NCI-H526 (cell line): ENCODE measurements at places on chromosomes 1 and 21.

DNA sequence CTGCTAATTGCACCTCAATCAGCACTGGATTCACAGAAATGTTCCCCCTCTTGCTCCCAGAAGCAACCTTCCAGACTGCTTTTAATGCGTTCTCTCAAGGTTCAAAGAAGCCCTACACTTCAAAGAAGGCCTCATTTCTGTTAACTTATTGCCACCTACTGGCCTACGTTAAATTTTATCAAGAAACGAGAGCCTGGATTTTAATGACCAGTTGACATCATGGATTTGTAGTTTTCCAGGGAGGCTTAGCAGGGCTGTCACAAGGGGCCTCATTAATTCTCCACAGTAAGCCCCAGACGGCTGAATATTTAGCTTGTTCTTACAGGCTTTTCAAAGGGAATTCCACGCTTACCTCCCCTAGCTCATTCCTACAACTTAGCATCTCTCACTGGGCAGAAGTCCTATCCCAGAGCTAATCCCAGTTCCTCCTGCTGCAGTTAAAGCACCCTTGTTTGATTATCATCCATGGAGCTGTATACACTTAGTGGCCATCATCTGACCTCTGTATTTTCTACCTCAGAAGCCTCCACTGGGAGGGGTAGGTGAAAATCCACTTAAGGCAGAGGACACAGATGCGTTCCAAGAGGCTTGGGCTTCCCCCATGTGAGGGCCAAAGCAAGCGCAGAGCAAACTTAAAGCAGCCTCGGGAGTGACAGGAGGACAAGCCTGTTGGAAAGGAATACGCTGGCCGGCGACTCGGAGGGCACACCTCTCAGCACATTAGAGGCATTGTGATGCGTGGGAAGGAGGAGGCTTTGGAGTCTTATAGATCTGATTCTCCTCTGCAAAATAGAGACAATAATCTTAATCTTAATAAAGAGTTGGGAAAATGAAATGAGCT lies 32.2 kb upstream of the CYP4X1 start:
- DNase-seq: peak; percentile 29

DNA sequence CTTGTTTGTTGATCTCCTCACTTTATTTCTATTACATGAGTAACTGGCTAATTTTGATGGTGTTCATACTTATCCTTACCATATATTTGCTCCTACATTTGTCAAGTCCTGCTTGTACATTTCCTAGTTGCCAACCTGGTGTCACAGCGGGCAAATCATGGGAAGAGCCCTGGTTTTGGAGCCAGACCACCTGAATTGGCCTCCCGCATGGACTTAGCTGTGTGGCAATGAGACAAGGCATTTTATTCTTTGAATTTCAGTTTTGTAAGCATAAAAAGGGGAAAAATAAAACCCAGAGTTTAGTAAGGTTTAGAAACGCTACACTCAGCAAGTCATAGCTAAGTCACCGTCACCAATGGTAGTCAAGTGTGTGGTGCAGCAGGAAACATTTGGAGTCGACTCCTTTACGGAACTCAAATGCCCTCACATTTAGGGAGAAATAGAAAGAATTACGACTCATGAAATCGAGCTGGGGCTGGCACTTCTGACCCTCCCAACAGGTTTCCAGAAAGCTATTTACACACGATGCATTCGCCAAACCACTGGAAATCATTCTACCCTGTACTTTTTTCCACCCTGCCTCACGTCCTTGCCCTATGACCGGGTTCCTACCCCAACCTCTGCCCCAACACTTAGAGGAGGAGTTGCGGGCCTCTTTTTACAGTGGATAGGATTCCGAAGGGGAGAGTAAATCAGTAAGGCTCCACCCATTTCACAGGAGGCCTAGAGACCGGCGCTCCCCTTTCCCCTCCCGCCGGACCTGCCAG lies 492 bp upstream of the PGM1 start:
- DNase-seq: no peak

- DNase-seq: no peak
Observed at GRCh38 chr1:244876228-244876910, 12.0 kb upstream of the HNRNPU start.

DNA sequence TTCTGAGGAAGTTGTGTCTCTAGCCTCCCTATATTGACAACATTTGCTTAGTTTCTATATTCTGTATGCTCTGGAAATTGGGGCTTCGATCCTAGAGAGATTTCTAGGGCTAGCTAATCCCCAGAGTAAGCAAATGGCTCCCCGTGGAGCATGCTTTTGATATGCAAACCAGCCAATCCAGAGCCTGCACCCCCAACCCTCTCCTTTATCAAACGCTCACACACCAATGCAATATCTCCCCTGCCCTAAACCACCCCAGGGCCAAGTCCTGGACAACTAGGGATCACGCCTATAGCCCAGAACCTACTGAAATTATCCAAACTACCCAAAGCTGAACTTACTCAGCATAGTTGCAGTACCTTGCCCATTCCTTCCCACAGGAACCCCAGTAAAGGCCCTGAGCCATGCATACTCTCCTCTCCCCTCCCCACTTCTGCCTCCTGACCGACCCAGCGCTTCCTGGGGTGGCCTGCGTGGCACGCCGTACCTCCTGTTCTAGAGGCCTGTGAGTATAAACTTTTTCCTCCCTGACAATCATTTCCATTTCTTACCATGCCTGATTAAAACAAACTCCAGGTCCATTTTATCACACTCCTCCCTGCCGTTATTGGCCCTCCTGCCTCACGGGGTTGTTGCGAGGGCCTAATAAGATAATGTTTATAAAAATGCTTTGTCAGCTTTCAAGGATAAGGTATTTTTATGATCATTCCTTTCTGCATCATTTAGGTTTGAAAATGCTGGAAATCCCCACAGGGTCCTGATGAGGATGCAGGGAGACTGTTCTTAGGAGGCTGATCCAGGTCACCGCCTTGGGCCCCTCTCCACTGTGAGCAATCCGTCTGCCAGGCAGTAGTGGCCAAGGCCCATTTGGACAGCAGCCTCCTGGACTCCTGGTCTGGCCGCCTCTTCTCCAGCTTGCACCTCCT lies 102.7 kb downstream of the TENT5C start:
- DNase-seq: no peak

- no peak for DNase-seq
Observed at GRCh38 chr1:210467440-210468043, 138.8 kb downstream of the HHAT start.

DNA sequence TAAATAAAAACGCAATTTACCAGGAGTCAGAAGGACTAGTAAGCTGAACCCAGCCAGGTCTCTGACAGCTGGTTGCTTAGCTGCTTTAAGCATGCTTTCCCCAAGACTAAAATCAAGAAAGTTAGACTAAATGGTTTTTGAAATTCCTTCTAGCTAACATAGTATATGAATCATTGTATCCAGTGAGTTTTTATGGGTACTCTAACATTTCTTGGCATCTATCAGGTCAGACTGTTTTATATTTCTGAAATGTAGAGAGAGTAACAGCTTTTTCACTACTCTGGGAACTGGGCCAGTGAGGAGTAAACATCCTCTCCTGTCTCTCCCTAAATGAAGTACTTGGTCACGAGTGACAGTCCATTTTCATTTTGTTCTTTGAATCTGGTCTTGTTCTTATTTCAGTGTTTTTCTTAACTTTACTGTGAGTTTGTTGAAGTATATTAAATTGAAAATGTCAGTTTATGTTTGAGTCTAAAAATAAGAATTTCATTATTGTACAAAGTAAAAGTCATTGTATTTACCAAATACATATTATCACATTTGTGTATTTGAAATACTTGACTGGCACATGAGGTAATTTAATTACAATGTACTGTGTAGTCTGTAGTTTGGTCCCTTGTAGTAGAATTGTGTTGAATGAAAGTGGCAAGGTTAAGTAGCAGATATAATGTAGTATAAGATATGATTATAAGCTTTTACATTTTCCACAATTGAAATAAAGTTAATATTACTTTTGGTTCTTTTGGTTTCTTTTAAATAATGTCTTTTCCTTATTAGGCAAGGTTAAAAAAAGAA lies 47.6 kb downstream of the PKN2 start:
- no peak for DNase-seq

DNA sequence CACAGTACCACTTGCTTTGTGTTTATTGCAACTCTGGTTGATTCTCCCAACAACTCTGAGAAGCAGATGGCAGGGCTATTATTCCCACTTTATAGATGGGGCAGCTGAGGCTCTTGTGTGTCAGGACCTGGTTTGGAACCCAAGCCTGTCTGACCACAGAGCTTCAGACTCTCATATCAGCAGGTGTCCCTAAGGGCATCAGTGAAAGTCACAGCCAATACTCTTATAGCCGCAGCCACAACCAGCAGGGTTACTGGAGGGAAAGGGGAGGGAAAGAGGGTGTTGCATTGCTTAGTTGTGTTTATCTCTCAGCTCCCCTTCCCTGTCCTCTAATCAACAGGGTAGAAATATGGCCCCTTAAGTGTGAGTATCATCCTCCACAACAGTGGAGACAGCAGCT lies 304.0 kb downstream of the RRAGC start:
- DNase-seq: no peak

GRCh38 chr21:45780647-45781046 lies 137.1 kb downstream of the PCBP3 start:
- no peak for DNase-seq

DNA sequence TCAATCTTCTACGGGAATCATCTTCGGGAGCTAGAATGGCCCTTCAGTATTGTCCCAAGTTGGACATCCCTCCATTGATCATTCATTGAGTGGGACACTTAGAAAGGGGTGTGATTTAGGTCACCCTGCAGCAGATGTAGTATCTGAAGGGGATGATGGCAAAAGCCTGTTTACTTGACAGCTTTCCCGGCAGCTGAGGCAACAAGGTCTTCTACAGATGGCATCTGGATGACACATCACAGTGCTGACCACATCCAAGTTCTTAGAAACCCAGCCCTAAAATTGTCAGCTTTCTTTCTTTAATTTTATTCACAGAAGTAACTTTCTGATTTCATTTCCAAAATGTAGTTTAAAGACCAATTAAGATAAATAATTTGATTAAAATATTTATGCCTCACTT lies 150.3 kb downstream of the AMY1C start:
- no peak for DNase-seq

GRCh38 chr1:210771131-210771530 lies 362.8 kb downstream of the KCNH1 start:
- no peak for DNase-seq

DNA sequence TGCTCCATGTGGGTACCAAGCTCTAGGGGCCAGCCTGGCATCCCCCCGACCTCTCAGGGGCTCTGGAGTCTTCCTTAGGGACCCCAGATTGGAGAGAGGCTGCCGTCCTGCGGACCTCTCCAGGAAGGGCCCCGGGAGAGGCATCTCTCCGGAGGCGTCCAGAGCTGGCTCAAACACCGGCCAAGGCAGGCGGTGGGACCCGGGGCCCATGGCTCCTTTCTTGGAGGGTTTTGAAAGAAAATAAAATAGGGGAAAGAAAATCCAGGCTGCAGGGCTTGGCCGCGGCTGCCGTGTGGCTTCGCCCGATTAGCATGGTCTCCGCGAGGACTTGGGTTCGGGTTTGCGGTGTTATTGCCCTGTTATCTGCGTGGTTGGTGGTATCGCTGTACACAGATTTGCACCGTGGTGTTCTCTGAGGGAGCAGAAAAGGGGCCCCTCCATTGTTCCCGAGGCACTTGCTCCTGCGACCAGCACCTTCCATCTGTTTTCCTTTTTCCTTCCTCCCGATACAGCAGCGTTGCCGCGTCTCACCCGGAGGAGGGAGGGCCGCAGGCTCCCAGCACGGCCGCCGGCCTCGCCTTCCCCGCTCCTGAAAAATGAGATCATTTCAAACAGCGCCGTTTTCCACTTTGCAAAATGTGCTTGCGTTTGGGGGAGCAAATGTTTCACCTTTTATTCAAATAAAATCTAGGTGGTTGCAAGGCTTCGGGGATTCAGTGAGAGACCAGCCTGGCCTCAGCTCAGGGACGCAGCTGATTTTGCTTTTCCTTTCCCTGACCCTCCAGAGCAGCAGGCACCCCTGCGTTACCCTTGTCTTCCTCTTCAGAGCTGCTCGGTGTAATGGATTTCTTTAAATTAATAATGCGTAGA lies 86.3 kb downstream of the PRDM16 start:
- DNase-seq: no peak

- no peak for DNase-seq
Observed at GRCh38 chr1:108190686-108191416, 9.3 kb downstream of the SLC25A24 start.

- DNase-seq: no peak
Observed at GRCh38 chr1:28540651-28541050, 12.2 kb upstream of the TRNAU1AP start.

- DNase-seq: no peak
Observed at GRCh38 chr1:223320959-223321358, 43.0 kb downstream of the SUSD4 start.

DNA sequence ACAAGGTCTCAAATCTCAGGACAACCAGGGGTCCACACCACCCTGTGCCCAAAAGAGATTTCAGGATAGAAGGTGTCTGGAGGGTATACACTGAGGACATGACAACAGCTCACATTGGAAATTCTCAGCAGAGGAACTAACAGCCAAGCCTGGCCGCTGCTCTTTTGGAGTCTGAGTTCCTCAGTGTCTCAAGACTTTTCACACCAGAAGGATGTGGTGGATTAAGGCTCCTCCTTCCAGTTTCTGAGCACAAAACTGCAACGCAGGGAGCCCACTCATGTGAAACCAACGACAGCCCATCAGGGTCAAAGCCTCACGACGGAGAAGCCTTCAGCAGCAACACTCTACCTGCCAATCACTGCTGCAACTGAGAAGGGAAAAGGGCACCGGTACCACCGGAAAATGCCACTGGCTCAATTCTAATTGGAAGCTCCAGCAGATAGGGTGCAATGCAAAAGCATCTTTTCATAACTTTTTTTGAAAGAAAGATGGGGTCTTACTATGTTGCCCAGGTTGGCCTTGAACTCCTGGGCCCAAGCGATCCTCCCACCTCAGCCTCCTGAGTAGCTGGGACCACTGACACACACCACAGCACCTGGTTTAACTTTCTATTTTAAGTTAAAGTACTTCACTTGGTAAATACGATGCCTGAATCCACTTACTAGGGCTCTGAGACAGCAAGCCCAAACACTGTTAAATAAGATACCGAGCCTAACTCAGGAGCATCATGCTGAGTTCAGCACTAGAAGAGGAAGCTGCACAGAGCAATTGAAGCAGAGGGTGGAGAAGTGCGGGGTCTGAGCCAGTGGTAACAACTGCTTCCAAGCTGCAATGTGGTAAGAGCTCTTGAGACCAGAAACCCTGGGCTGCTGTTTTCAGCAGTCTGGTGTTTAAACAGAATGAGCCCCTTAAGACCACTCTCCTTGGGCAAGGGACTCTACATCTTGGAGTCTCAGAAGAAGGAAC lies 7.8 kb downstream of the CAPZB start:
- DNase-seq: no peak

GRCh38 chr1:223887747-223888418 lies 42.1 kb upstream of the TP53BP2 start:
- no peak for DNase-seq

- DNase-seq: peak; percentile 17
Observed at GRCh38 chr1:151199873-151200581, 1.7 kb downstream of the PIP5K1A start.

DNA sequence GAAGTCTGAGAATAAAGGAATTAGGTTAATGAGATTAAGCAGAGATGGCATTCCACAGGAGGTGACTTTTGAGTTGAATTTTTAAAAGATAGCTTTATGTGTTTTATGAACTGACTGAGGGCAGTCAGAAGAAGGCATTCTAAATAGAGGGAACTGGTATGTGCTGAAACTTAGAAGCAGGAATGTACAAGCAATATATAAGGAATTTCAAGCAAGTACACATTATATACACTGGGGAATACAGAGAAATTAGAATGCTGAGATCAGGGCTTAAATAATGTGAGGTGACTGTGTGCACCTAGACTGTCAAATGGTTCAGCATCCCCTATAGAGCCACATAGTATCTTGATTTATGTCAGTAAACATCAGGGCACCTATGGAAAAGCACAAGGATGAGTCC lies 19.3 kb downstream of the WNT2B start:
- no peak for DNase-seq

- DNase-seq: no peak
Observed at GRCh38 chr1:114189398-114189797, 35.7 kb upstream of the SYT6 start.
